ENCODE measurements at places on chromosomes 1 and 21. TPM values are rescaled to one million over a fixed set of nuclear protein-coding genes. Genes with fewer than 3 reads are reported as not detected.

FCGR3A gene
- polyA plus RNA-seq: not detected

ZNF683 gene
- not detected for polyA plus RNA-seq

F13B gene
- not detected for polyA plus RNA-seq

AMY1B gene
- polyA plus RNA-seq: not detected

KRTAP12-2 gene
- not detected for polyA plus RNA-seq

HTR6 gene
- not detected for polyA plus RNA-seq

NPHS2 gene
- polyA plus RNA-seq: not detected

ZNF648 gene
- polyA plus RNA-seq: not detected

CD244 gene
- not detected for polyA plus RNA-seq

STIL gene
- polyA plus RNA-seq: 1.5 TPM

FBLIM1 gene
- polyA plus RNA-seq: 25.4 TPM

KIAA1614 gene
- polyA plus RNA-seq: 1.4 TPM

CLCA2 gene
- not detected for polyA plus RNA-seq

RNU1-3 gene
- polyA plus RNA-seq: not detected

CLDN19 gene
- not detected for polyA plus RNA-seq

C8A gene
- polyA plus RNA-seq: not detected

CD84 gene
- not detected for polyA plus RNA-seq

IRF6 gene
- polyA plus RNA-seq: not detected

CELA3B gene
- polyA plus RNA-seq: not detected

LYPD8 gene
- not detected for polyA plus RNA-seq

BRDT gene
- not detected for polyA plus RNA-seq

LDLRAD1 gene
- not detected for polyA plus RNA-seq
